ENCODE measurements at places on chromosomes 5 and 9.

DNA sequence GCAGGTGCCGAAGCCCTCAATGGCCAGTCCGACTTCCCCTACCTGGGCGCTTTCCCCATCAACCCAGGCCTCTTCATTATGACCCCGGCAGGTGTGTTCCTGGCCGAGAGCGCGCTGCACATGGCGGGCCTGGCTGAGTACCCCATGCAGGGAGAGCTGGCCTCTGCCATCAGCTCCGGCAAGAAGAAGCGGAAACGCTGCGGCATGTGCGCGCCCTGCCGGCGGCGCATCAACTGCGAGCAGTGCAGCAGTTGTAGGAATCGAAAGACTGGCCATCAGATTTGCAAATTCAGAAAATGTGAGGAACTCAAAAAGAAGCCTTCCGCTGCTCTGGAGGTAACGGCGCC is 32.9 kb downstream of the CXXC5 start:
- DNase-seq = no peak

- no peak for DNase-seq
These were observed 61.6 kb downstream of the NSG2 start for GRCh38 chr5:174106997-174107655.

DNA sequence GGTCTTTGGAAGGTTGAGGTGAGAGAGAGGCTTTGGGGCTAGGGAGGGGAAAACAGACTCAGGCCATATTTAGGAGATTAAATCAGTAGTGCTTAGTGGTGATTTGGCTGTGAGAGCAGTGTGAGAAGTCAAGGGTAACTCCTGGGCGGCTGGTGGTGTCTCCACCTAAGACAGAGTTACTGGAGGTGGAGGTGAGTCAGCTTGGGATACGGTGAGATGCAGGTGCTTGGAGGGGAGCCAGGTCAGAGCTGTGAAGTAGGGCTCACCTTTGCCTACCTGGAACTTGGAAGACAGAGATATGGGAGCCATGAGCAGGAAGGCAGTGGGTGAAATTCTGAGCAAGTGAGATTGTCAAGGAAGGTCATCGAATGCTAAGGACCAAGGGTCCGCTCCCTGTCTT is 24.5 kb downstream of the RGS3 start:
- DNase-seq = peak; percentile 70

GRCh38 chr5:172473427-172473826 is 19.1 kb upstream of the SH3PXD2B start:
- DNase-seq = no peak

DNA sequence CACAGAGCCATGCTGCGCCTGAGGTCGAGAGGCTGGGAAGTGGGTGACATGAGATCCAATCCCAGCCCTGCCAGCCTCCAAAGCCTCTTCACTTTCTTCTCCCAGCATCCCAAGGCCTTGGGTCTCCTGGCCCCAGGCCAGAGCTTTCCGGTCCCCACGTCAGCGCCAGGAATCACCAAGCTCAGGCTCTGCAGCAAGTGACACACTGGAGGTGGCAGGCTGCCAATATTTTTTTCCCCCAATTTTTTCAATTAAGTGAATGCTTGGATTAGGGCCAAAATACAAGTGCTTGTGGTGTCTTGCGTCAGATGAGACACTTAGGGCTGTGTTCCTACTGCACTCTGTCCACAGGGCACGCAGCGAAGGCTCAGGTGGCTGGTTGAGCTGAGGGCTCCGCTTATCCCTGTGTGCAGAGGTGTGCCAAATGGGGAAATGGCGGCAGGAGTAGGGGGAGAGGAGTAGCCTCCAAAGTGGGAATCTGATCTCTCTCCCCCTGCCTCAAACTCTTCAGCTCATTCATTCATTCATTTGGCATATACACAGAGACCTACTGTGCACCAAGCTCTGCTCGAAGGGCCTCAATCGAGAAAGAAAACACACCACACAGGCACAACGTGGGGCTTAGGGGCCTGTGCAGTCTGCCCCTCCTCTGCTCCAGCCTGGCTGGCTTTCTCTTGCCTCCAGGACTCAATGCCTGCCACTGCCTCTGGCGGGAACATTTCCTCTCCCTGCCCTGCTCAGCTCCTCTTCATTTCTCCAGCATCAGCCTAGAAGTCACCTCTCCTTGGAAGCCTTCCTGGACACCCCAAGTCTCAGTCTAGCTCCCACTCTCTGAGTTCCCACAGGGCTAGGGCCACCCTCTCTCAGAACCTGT is 16.6 kb downstream of the SH3PXD2B start:
- peak; percentile 98 for DNase-seq

Measured in MCF 10A (cell line).